ENCODE measurements at places on chromosomes 1 and 21.

DNA sequence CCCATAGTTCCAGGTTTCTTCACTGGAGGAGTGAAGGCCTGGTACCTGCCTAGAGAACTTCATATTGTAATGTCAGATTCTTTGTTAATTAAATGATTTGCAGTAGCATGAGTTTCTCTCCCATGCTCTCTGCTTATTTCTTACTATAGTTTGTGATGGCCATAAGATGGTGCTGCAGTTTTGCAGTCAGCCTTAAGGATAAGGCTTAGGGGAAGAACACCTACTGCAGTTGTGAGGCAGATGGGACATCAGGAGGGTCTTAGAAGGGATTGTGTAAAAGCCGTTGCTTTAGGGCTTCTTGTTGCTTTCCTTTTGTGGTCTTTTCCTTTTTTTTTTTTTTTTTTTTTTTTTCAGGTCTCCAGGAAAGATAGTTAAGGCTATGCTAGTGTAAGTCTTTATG is 61.8 kb downstream of the MACF1 start:
- DNase-seq: peak; percentile 30

DNA sequence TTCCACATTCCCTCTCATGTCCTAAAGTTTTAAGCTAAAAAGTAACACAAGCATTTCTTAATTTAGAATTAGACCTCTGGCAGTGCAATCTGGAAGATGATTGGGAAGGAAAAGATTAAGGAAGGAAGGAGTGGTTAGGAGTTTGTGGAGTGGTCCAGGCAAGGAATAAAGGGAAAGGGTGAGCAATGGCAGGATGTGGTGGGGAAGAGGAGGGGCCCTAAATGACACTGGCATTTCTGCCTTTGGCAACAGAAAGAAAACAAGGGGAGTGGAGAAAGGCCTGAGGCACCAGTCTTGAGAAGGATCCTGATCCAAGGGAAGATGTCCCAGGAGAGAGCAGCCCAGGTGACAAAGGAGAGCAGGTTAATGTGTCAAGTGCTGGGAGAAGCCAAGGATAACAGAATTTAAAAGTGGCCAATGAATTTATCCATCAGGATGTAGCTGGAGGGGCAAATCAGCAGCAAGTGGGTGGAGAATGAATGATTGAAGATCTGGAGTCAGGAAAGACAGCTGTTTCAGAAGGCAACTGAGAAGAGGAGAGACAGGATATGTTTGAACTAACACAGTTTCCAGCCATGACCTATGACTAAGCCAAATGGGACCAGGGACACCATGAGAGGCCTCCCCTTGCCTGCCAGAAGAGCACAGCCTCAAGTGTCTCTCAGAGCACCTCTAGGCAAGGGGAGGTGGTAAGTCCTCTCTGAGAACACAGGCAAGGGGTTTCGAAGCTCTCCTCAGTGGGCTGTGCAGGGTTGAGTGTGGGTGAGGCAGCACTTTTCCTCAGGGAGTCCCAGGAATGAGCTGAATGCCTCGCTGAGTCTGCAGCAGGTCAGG is 20.9 kb upstream of the LY9 start:
- no peak for DNase-seq

DNA sequence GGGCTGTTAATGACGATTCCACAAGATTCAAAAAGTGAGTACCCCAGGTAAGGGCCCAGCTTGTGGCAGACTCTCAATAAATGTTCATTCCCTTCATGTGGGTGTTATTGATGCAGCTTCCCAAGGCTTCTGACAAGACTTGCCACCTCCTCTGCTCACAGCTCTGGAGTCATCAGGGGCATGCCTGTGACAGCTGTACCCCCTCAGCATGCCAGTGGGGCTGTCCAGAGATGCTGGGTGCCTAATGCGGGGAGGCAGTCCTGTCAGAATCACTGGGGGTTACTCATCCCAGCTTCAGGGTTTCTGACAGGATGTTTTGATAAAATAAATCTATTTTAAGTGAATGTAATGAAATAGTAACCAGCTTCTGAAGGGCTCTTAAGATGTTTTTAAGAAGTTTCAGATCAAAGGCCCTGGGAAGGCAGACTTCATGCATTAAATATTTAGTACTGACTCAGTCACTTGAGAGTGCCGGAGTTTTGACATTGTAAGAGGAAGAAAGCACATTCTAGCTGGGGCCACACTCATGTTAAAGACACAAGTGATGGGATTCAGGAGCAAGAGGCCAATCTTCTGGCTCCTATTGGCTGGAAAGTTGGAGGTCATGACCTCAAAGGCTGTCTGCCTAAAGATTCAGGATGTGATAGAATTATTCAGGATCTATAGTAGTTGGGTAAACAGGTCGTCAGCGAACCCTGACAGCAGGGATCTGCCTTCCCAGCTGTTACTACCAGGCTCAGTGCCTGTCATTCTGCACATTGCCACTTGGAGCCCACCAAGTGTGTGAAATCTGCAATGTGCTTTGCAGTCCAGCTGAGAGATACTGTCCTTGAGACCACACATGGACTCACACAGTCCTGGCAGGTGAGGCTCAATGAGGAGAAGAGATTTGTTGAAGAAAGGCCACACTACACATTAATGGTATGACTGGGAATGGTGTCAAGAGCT is 239.6 kb upstream of the BEND5 start:
- peak; percentile 63 for DNase-seq

GRCh38 chr1:1625404-1625775 is 6.6 kb upstream of the MMP23B start:
- DNase-seq: no peak

DNA sequence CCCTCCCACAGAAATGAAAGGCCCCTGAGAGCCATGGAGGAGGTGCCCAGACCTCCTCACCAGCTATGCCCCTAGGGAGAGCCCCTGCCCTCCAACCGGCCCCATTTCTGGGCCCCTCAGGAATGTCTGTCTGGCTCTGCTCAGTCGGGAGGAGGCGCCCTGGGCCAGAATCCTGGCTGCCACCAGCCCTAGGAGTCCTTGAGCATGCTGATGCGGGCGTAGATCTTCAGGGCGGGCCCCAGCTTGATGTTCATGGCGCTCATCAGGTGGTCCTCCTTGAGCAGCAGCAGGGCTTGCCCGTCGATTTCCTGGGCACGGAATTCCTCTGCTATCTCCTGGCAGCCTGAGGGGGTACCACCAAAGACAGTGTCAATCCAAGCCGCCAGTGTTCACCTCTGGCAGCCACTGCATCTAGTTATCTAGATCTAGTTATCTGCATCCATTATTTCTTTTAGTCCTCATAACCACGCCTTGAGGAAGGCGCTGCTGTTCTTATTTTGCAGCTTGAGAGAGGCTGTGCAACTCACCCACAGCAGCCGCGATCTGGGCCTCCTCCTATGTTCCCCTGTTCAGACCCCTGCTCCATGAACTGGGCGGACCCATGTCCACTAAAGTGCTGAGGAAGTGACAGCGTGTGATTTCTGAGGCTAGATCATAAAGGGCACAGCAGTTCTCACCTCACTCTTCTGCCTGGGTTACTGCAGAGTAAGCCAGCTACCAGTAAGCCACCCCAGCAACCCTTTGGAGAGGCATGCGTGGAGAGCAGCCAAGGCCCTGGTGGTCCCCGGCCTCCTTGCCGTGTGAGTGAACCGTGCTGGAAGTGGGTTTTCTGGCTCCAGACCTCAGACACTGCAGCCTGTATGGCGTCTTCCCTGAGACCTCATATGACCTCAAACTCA is 4.0 kb upstream of the A3GALT2 start:
- no peak for DNase-seq

DNA sequence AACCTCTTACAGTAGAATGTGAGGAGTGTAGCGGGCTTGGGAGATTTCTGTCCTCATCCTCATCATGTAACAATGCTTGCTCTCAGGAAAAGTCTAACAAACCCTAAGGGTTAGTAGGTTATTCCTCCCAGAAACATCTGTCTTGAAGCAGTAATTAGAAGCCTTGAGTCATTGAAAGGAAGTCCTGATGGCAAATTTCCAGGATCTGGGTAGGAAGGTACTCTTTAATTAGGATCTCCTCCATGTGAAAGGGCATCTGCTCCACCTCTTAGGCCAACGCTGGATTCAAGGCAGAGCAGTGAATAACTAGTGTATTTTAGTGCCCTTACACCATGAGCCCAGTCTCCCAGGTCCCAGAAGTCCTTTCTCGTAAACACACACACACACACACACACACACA is 106.6 kb upstream of the BARHL2 start:
- DNase-seq: no peak

All from fibroblast of upper back skin (primary cell).